ENCODE measurements at places on chromosomes 12 and 14. TPM values are rescaled to one million over a fixed set of nuclear protein-coding genes. Genes with fewer than 3 reads are reported as not detected.
A peak's percentile ranks its signal among the peaks of the same experiment; 100 is the strongest.

The CACNA2D4 gene
- 7.6 TPM for polyA plus RNA-seq

The OVCH1 gene
- polyA plus RNA-seq = not detected

The SRRM4 gene
- not detected for polyA plus RNA-seq

The CYP46A1 gene
- not detected for polyA plus RNA-seq

The SERPINA1 gene
- polyA plus RNA-seq = not detected

The OTX2 gene
- not detected for polyA plus RNA-seq

DNA sequence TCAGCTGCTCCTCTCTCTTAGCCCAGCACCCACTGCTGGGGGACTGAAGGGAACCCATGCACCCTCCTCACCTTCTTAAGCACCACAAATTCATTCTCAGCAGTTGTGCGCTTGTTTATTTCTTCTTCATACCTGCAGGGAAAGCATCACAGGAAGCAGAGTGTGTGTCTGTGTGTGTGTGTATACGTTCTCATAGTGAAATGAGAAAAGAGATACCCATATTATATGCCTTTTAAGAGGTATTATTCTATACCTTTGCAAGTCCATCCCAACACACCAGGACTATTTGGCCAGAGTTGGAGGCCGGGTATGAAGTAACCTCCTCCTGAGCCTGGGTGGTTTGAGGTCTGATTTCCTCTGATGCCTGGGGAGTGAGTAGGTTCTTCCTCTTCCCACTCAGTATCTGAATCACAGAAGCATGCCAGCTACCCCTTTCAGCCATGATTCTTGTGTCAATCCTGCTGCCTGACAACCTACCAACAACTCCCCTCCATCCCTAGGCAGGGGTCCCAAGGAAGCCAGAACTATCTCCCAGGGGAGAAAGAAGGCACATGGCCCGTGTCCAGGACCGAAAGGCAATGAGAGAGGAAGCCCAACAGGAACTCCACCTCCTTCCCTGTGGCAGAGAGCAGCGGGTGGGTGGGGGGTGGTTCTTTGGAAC, 3.0 kb downstream of the KRT73 start:
- no peak for DNase-seq

DNA sequence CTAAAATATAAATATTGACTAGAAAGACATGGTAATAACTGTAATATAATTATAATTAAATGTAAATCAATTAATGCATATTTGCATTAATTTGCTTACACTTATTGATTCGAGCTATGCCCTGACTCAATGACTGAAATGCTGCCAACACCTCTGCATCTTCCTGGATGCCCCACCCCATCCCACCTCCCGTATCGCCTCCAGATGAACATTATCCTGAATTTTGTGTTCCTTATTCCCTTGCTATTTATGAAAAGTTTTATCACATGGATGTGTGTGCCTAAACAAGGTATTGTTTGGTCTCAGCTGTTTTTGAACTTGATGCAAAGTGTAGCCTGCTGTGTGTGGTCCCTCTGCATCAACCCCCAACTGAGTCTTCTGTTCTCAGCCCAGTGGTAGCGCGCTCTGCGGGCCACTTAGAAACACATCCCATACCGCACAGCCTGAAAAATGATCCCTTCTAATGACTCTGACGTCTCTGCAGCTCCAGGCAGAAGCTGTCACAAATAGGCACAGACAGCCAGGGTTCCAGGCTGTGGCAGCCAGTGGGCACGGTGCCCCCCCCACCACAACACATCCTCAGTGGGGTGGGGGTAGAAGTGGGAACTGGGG, 96.5 kb downstream of the PRMT8 start:
- no peak for DNase-seq

GRCh38 chr12:120718055-120718454, 7.6 kb upstream of the ACADS start:
- DNase-seq = no peak

DNA sequence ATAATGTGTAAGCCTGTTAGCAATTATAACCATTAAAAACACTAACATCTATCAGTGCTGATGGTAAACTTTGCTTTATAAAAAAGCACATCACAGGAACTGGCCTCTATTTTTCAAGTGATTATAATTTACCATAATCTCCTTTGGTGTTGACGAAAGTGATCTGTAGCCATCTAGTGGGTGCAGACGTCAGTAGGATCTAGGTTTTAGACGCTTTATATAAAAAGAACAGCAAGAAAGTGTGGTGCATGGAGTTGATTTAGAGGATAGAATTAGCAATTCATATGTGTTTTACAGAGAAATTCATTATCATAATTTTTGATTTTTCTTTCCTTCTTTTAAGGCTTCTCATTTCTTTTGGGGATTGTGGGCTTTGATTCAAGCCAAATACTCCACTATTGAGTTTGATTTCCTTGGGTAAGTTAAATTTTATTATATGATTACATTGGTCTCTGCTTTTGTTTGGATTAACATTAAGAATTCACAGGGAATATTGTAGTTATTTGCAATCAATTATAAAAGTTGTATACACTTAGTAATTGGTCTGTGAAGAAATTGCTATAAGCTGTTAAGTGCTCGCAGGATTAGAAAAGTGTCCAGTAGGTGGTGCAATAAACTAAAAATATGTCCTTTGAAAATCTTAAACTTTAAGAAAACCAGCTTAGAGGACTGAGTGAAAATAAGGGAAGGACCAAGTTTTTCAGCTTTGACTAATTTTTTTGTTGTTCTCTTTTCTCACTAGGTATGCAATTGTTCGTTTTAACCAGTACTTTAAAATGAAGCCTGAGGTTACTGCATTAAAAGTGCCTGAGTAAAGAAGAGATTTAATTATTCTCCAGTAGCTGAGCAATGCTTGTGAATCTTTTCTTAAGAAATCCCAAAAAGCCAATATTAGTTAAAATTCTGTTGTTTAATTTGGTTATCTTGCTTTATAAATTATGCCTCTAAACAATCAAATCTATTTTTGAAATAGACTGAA, 59.5 kb downstream of the ETNK1 start:
- DNase-seq = peak; percentile 3

GRCh38 chr14:24283796-24284460, 12.5 kb upstream of the RABGGTA start:
- no peak for DNase-seq

GRCh38 chr12:6416596-6416995, 28.2 kb upstream of the CD27 start:
- no peak for DNase-seq

DNA sequence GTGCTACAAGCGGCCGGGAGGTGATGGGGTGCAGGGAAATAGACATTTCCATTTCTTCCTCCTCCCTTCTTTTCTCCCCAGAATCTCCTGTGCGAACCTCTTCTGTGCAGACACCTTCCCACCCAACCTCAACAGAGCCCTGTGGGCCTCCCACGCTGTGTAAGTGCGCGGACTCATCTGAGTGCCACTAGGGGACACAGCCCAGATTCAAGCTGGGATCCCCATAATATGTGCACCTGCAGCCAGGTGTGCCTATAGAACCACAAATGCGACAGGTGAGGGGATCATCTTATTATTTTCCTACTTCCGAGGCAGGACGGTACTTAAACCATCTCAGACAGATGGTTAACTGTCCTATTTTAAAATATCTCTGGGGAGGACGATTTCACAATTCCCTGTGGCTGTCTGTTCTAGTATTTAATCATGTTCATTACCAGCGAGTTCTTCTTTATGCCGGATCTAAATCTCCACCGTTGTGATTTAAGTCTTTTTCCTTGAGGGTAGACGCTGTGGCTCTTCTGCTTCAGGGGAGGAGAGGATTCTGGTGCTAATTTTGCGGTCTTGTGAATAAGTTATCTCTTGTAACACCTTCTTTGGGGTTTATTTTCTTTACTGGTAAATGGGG, 17.2 kb upstream of the CACNA1C start:
- DNase-seq = no peak

DNA sequence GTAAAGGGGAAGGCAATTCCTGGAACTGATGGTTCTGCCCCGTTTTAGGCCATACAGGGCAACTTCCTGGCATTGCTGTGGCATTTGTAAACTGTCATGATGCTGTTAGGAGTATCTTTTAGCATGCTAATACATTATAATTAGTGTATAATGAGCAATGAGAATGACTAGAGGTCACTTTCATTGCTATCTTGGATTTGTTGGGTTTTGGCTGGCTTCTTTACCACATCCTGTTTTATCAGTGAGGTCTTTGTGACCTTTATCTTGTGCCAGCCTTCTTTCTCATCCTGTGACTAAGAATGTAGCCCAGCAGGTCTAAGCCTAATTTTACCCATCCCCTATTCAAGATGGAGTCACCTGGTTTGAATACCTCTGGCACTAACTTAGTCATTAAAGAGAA, 51.2 kb downstream of the TESPA1 start:
- DNase-seq = no peak

DNA sequence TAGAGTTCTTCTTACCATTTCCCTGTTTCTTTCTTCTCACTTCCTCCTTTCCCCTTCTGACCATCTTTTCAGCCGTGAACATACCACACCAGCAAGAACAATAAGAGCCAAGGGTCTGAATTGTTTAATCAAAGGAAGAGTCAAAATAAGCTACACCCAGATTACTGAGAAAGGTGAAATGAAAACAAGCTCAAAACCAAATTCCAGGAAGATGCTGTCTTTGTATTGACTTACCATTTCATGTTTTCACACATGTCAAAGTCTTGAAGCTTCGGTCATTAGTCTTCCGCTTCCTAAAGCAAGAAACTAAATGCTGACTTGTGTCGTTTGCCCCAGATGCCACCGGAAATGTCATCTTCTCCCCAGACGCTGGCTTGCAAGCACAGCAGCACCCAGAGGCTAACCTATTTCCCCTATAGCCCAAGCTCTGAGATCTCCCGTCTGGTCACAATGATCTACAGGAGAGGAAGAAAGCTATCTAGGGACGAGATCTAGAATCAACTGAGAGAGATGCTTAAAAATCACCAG, 136.5 kb upstream of the AMIGO2 start:
- peak; percentile 84 for DNase-seq

DNA sequence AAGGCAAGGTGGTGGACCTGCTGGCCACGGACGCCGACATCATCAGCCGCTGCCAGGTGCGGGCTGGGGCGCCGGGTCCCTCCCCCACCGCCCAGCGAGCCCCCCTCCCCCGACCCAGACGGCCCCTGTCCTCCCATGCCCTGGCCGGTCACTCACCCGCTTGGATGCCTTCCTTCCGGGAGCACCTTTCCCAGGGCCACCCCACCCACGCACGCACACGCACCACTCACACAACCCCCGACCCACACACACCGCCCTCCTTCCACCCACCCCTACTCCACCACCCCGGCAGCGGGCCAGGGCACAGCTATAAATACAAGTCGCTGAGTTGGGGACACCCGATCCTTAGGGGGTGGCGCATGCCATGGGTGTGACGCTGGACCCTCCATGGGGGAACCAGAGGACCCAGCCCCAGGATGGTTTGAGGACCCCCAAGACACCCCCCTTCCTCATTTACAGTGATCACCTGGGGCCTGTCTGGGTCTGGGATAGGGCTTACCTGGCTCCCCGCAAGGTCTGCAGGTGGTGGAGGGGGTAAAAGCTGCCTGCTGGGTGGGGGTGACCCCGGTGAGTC, 465 bp downstream of the ADSS1 start:
- no peak for DNase-seq

GRCh38 chr12:114776731-114777442, 92.9 kb upstream of the TBX3 start:
- DNase-seq = no peak

DNA sequence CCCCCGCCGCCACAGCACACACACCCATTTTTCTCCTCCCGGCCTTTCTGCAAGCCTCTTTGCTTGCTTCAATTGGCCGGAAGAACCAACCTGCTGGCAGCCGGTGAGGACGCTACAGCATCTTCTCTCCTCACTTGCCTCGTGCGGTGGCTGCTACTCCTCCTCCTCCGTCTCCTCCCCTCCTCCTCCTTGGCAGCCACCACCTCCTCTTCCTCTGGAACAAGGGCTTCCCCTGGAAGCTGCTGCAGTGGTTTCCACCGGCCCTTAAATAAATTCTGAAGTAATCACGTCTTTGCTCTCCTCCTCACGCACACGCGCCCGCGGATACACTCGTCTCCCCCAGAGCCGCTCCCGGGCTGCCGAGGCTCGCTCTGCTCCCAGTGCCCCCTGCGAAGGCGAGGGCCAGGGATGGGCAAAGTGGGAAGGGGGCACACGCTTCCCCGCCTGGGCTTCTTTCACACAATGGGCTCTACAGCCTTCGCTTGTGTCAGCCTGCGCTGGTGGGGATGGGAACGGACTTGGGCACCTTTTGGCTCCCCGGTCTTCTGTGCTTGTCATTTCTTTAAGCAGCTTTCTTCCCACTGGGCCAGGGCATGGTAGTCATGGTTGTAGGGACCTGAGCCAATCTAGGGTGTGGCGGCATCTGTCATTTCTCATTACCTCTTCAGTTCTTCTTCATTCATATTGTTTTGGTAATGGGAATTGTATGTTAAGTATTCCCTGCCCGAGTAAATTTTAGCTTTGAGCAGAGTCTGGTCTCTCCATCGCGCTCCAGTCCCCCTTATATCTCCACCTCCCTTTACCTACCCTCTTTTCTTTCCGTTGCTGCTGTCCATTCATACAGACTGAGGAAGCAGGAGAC, at the start of gene PPFIA2:
TSS of gene PPFIA2 (minus strand) at position 161 of the 862 bp plus-strand sequence.
- peak; percentile 20 for DNase-seq

DNA sequence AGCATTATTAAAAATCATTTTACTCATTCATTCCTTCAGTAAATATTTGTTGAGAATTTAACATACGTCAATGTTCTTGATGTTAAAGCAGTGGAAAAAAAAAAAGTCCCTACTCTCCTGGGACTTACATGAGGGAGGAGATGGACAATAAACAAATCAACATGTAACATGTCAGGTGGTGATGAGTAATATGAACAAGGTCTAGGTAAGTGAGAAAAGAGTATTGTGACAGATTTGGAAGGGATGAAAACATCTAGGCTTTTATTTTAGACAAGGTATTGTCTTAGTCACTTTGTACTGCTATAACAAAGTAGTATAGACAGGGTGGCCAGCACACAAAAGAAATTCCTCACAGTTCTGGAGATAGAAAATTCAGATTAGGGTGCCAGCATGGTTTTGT, 167.2 kb downstream of the FSCB start:
- no peak for DNase-seq

DNA sequence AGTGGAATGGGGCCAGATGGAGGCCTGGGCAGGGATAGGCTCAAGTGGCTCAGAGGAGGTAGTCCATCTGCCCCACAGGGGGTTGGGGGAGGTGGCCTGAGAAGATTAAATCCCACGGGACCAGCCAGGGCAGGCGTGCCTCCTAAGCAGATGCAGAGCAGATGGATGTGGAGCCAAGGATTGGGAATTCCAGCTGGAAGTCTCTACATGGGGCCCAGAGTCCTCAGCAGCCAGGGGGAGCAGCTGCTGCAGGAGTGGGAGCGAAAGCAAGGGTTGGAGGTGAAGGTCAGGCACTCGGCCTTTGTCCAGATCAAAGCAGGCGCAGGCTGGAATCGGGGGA, 42.4 kb upstream of the VRK1 start:
- DNase-seq = no peak
